SJSA1 (cell line): ENCODE measurements at places on chromosomes 16 and 17. TPM values are rescaled to one million over a fixed set of nuclear protein-coding genes. Genes with fewer than 3 reads are reported as not detected.

DNA sequence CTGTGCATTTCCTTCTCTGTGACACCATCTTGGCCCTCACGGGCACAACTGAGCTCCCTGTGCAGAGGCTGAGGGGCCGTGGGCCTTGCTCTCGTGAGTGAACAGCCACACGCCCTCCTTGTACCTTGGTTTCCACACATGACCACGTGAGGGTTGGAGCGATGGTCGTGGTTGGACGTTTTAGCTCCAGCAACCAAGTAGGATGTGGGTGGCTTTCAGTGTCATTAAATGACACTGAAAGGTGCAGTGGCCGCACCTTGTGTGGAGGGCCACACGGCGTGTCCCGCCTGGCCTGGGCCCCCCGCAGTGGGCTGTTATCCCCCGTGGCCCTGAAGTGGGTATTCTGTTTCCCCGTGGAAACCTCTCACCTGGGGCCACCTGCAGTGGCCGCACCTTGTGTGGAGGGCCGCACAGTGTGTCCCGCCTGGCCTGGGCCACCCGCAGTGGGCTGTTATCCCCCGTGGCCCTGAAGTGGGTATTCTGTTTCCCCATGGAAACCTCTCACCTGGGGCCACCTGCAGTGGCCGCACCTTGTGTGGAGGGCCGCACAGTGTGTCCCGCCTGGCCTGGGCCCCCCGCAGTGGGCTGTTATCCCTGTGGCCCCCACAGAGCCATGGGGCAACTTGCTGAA is 28.2 kb downstream of the ACSF3 start:
- no peak for DNase-seq

The PYDC1 gene
- total RNA-seq: not detected in 2 replicates

GRCh38 chr17:48470388-48471034 is 40.5 kb upstream of the SKAP1 start:
- DNase-seq: no peak

DNA sequence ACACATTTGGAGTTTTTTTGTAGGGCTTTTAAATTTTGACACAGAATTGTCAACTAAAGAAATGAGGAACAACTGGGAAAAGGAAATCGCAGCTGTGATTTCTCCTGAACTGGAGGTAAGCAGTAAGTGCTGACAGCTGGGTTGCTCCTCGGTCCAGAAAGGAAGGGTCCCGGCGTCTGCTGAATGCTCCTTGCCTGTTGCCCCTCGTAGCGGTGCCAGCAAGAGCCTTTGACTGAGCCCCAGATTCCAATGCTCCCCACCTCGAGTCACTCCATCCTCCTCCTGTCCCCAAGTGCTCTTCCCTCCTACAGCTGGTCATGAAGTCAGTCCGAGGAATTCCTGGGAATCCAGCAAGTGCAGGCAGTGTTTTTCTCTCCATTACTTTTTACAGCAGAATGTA is 32.0 kb upstream of the ENDOV start:
- no peak for DNase-seq

The ZG16 gene
- not detected in 2 replicates for total RNA-seq

GRCh38 chr17:73470316-73470826 is 158.6 kb upstream of the CDC42EP4 start:
- no peak for DNase-seq

DNA sequence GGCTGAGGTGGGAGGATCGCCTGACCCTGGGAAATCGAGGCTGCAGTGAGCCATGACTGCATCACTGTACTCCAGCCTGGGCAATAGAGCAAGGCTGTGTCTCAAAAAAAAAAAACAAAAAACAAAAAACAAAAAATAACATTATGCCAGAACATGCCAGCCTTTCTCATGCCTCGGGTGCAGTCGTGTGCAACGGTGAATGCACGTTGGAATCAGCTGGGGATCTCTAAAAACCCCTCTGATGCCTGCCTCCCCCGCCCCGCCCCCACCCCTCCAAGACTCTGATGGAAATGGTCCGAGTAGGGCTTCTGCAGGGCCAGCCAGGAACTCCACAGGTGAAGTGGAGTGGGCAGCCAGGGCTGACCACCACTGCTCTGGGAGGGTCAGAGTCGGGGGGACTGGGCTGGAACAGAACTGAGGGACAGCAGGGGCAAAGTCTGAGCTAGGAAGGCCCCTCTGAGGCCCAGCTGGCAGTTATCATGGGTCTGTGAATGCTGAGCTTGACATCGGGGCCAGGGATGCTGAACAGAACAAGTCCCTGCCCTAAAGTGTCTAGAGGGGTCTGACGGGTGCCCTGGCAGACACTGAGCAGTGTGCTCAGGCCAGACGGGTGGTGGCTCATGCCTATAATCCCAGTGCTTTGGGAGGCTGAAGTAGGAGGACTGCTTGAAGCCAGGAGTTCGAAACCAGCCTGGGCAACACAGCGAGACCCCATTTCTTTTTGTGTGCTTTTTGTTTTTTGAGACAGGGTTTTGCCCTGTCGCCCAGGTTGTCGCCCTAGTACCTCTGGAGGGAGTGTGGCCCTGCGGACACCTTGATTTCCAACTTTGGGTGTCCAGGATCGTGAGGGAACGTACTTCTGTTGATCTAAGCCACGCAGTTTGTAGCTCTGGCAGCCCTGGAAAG is 193.4 kb upstream of the GSE1 start:
- no peak for DNase-seq

- no peak for DNase-seq
Measured at GRCh38 chr16:3180445-3180878, 7.5 kb upstream of the OR1F1 start.

DNA sequence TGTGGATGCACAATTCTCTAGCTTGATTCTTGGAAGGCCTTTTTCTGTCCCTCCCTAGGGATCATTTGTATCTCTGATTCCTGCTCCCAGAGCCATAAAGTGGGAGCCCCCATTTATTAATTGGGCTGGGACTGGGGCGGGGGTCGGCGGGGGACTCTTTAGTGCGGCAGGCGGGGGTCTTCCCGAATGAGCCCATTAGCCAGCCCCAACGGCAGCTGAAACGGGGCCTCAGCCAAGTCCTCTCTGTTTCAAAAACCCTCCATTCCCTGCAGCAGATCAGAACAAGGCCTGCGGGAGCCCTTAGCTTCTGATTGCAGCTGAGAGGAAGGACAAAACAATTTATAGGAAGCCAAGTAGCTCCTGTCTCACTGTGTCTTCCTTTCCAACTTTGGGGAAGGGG is 67.1 kb downstream of the NEUROD2 start:
- DNase-seq: no peak

DNA sequence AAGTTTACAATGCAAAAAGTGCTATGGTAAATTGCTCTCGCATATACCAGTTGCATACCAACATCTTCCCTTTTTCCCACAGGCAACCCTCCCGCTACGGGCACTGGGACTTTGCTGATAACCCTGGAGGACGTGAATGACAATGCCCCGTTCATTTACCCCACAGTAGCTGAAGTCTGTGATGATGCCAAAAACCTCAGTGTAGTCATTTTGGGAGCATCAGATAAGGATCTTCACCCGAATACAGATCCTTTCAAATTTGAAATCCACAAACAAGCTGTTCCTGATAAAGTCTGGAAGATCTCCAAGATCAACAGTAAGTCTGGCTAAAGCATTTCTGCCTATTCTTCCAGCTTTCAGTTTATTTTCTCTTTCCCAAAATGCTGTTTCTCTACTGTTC is 27.9 kb upstream of the HSBP1 start:
- DNase-seq: no peak
